ENCODE measurements at places on chromosomes 13 and 19.

DNA sequence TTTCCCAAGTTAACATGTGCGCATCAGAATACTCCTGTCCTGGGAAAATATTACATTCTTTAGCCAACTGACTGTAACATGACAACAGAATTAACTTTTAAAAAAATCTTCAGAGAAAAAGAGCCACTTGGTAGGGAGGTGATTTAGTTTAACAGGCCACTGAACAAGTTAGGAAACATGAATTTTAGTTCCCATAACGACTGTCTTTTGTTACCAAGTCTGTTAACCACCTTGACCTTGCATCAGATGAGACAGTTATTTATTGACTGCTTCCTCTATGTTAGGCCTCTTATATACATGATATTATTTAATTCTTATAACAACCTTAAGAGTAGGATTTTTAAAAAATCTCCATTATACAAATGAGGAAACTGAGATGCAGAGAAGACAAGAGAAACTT, 268.6 kb downstream of the NDFIP2 start:
- no peak for DNase-seq

- no peak for DNase-seq
Observed at GRCh38 chr13:73496711-73497110, 437.9 kb downstream of the KLF5 start.

DNA sequence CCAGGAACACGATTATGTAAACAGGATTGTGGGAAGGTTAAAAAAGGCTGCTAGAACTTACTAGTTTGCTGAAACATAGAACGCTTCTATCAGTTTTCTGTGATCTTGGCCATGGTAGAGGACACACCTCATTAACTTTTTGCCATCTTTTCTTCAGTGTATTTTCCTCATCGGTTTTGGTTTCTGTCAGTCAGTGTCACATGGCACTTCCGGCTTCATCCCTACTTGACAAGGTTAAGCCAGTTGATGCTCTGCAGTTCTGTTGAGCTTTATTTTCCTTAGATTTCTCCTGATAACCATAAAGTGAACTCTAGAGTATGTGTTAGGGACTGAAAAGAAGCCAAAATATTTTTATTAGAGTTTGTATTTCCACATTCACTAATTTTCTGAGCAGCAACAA, 147.5 kb downstream of the NDFIP2 start:
- no peak for DNase-seq

DNA sequence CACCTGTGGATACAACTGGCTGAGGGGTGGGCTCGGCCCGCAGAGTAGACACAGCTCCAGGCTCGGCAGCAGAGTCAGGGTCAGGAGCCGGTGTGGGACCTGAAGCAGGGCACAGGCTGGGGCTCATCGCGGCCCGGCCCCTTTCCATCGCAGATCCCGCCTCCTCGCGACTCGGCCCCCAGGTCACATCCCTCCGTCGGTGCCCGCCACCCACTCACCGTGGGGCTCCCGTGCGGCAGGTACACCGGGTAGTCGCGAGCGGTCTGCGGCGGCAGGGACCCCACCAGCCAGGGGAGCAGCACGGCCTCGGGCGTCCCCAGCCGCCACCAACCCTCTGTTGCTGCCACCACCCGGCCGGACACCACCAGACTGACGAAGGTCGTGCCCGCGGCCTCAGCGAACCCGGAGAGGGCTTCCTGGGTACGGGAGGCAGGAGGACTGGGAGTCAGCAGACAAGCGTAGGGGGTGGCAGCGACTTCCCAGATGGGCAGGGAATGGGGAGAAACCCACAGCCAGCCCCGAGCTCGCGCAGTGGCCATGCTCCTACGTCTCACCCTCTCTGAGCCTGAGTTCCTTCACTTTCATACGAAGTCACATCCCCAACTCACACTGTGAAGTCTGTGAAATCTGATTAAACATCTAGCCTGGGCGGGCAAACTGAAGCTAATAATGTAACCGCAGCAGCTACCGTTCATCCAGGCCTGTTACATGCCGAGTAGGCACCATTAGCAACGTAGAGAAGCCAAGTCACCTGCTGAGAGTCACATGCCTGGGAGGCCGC, 3.7 kb downstream of the FUZ start:
- DNase-seq: peak; percentile 66

DNA sequence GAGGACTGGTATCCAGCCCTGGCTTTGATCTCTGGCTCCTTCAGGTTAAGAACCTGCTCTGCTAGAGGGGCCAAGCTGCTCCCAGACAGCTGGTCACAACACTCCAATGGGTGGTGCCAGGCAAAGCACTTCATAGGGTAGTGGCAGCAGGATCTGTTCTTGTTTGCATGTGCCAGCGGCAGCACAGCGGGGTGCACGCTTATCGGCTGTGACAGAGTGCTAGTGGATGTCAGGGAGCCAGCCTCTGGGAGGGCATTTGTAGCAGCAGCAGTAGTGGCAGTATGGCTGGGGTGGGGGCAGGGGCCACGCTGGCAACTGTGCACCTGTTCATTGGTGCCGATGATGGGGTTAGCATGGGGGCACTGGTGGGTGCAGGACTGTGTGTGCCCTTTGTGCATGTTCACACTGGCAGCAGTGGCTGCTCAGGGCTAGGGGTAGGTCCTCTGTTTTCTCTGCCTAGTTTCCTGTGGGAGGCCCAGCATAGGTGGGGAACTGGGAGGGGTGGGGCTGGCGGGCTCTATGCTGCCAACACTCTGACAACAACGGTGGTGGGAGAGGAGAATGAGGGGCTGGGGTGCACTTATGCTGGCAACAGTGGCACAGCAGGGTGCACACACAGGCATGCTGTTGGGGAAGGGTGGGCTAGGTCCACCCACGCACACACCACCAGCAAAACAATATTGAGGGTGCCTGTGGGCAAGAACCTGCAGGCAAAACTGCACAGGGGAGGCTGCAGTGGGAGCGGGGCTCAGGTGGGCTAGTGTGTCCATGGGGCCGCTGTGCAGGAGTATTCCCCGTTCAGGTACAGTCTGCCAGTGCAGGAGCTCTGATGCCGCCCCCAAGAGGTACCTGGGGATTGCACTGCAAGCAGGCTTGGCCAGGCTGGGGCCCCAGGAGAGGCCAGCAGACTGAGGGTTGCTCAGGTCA, 19.3 kb downstream of the AP1M1 start:
- DNase-seq: no peak

DNA sequence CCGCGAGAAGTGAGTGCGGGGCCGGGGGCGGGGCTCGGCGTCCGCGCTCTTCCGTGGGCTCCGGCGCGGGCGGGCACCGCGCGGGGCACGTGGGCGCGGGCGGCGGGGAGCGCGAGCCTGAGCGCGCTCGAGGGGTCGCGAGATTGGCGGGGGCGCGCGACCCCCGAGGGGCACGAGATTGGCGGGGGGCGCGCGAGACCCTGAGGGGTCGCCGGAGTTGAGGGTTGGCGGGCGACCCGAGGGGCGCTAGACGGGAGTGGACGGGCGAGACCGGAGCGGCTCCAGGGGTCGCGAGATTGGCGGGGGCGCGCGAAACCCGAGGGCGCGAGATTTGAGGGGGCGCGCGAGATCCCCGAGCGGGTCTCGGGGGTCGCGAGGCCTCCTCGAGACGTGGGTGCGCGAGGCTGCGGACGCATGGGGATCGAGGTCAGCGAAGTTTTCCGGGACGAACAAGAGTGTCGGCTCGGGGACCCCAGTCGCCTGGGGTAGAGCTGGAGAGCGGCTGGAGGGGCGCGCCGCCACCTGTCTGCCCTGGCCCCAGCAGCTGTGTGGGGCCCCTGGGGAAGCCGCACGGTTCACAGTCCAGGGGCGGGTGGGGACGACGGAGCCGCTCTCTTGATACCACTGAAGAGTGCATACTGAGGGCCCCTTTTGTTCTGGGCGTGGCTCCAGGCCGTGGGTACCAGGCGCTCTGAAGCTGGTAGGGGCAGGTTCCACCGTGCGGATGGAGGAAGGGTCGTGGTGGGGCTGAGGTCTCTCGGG, 682 bp downstream of the SSBP4 start:
- DNase-seq: peak; percentile 65

GRCh38 chr19:13396250-13397080, 109.8 kb downstream of the CACNA1A start:
- peak; percentile 15 for DNase-seq

DNA sequence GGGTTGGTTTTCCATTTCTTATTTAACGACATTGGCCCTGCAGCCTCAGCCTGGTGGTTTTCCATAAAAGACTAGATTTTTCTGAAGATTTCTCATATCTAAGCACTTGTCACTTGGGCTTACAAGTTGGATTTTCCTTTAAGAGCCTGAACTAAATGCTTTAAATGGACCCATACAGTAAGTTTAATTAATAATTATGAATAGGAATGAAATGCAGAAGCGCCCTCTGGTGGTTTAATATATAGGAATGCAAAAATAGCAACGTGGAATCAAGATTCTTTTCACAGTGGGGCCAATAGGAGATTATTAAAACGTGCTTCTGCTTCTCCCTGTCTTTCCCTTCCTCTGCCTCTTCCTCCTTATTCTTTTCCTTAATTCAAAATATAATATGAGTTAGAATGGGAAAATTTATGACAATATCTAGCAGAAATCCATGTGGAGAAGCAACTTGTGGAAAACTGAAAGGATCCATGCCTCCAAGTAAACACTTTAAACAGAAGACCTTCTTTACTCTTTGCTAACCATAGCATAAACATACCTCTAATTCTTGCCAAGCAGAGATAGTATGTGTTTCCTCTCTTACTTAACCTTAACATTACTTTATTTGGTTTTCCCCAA, 324.0 kb downstream of the GPC5 start:
- DNase-seq: no peak

DNA sequence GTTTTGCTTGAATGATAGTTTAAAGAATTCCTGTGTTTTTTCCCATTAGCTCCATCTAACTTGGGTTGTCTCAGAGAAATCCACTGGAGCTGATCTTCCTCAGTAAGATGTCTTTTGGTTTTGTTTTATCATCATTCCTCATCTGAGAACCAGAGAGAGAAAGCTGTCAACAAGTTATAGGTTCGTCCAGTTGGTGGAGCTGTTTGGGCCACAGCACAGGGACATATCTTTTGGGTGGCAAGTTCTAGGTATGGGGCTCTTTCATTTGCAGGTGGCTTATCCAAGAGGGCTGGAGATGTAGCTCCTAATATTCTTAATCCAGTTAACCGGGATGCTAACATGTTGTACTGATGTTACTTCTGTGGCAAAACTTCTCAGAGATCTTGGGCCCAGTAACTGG, 174.2 kb downstream of the KCNRG start:
- no peak for DNase-seq

DNA sequence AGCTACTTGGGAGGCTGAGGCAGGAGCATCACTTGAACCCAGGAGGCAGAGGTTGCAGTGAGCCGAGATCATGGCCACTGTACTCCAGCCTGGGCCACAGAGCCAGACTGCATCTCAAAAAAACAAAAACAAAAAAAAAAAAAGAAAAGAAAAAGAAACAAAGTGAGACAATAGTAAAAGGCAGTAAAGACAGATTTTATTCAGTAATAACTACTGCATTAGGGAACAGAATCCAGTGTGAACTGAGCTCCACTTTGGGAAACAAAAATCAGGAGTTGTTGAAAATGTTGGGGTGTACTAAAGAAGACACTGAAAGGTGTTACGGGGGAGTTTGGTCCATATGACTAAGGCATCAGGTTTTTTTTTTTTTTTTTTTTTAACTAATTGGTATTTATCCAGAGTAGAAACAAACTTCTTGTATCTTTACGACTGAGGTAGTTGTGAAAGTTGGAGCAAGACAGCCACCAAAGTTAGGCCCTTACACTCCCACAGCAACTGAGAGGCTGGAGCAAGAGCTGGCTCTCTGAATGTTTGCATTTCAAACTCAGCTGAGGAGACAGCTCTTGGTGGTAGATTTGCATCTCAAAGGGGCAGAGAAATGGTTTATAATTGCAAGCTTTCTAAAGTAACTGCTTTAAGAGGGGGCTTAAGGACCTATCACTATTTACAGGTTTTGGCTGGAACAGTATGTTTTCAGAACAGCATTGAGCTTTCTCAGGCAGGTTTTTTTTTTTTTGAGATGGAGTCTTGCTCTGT, 24.2 kb downstream of the ZNF607 start:
- DNase-seq: no peak

DNA sequence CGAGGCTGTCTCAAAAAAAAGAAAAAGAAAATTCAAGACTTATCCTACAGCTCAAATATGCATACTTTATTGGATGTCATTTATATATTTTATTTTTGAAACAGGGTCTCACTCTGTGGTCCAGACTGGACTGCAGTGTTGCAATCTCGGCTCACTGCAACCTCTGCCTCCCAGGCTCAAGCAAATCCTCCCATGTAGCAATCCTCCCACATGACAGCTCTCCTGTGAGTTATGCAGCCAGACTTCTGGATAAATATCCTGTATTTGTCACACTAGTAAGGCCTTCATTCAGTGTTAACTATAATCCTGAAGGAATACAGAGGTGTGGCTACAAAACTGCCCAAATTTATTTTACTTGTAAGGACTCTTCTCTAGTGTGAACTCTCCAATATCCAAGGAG, 7.2 kb downstream of the ZNF552 start:
- DNase-seq: no peak

DNA sequence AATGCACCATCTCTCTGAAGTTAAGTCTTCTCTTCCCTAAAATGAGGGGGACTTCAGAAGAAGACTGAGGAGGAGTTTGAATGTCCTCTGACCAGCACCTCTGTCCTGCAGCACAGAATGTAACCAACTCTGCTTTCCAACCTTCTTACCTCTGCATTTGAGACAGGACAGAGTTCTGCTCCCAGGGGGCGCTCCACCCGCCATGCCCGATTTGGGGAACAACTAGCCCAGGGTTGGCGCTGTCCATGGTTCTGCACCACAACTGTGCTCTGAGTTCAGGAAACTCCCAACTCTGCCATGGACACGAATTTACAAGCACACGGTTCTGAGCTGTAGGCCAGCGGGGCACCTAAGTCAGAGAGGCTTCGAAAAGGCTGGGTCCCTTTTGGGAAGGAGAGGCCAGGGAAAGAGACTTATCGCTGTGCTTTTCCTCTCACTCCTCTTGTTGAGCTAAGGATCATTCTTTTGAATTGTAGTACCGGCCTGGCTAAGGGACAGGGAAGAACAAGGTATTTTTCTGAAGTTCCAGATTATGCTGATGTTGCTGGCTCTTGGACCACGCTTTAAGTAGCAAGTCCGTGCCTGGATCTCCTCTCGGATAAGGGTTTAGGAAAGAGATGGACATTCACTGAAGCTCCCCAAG, 22.2 kb downstream of the SIGLEC5 start:
- DNase-seq: peak; percentile 82

DNA sequence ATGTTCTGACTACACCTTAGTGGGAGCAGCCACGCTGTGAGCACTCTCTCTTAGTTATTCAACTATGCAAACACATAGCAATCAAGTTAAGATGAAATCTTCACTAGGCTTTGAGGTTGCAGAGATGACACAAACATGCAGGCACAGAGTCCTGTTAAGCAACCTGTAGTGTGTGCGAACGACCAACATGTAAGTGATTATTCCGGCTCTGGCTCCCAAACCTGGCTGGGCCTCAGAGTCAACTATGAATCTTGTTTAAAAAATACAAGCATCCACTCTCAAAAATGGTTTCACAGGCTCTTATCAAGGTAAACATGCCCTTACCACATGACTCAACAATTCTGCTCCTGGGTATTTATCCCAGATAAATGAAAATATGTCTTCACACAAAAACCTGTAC, 91.4 kb downstream of the IRS2 start:
- DNase-seq: no peak

- peak; percentile 72 for DNase-seq
Observed at GRCh38 chr19:19540064-19540714, 2.1 kb downstream of the CILP2 start.

GRCh38 chr19:7247155-7247554, 47.1 kb downstream of the INSR start:
- DNase-seq: peak; percentile 44

- DNase-seq: no peak
Observed at GRCh38 chr19:13983213-13983889, 22.8 kb downstream of the RFX1 start.

- no peak for DNase-seq
Observed at GRCh38 chr13:44857061-44857460, 132.2 kb downstream of the NUFIP1 start.

GRCh38 chr13:37106642-37107041, 1.2 kb upstream of the CSNK1A1L start:
- no peak for DNase-seq

All from transverse colon (tissue), 4 donors.